NCI-H1105 (cell line): ENCODE measurements at places on chromosomes 12 and 14.

DNA sequence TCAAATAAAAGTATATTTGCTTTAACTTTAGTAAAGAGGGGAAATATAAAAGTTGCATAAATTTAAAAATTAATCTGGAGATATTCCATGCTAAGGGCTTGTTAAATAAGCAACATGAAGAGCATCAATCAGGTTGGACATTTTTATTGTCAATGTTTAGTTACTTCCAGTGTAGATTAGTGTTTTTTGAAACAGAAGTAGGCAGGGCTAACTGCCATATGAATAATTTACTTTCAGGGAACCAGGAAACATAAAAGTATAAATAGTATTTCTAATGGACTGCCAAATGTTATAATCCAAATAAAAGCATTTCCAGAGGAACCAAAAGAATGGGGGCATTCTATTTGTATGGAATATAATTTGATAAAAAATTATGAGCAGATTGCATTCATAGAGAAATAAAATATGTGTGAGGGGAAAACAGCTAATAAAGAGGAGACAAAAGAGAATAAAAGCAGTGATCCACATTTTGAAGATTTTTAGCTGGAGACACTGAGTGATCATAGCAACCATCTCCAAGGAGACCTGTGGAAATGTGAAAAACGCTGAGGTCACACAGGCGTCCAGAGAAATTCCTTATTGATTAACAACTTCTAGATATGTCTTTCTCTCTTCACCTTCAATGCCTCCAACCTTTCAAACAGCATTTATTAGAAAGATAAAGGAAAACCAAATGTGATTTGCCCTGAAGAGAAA, 70.8 kb downstream of the SRGAP1 start:
- DNase-seq = no peak

GRCh38 chr12:13278249-13278787, 81.8 kb downstream of the EMP1 start:
- DNase-seq = peak; percentile 69

GRCh38 chr12:121034616-121035305, 4.3 kb downstream of the OASL start:
- no peak for DNase-seq

- no peak for DNase-seq
Observed at GRCh38 chr12:69822201-69822860, 2.7 kb upstream of the MYRFL start.

DNA sequence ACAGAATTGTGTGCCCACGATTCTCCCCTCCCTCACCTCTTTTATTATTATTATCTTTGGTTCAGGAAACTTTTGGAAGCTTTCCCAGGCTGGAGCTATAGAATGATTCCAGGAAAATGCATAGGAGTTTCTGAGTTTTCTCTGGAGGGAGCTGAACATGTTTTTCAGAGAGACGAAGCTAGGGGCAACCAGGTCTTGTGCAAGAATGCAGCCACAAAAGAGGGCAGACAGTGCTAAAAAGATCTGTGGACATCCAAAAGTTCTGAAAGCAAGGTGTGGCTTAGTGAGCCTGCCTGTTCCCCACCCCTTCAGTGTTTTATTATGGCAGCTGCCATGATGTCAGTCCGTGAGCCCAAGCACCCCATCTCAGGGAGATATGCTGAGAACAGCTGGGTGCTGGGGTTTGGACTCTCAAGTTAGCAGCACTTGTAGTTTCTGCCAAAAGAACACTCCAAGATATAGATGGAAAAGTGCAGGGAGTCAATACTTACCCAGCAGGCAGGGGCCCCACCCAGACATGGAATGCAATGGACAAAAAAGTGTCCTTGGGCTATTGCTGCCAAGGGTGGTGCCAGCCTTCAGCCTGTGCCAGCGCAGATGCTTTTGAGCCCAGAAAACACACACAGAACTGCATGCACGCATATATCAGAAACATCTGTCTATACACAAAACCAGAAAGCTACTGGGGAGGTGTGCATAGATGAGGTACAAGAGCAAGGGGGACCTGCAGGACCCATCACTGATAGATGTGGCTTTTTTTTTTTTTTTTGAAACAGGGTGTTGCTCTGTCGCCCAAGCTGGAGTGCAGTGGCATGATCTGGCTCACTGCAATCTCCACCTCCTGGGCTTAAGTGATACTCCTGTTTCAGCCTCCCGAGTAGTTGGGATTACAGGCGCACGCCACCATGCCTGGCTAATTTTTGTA, 17.0 kb upstream of the IRF2BPL start:
- no peak for DNase-seq

- DNase-seq = no peak
Observed at GRCh38 chr14:100874051-100874410, 29.5 kb downstream of the RTL1 start.

GRCh38 chr12:92533280-92533890, 169.4 kb upstream of the PLEKHG7 start:
- no peak for DNase-seq

GRCh38 chr14:50601394-50601793, 41.4 kb downstream of the ATL1 start:
- DNase-seq = no peak

- DNase-seq = no peak
Observed at GRCh38 chr14:90828642-90829487, 12.6 kb upstream of the TTC7B start.

- no peak for DNase-seq
Observed at GRCh38 chr12:47903927-47904712, 674 bp downstream of the VDR start.

GRCh38 chr12:87320724-87321123, 708.5 kb downstream of the C12orf50 start:
- DNase-seq = no peak

- DNase-seq = no peak
Observed at GRCh38 chr14:91232603-91233002, 11.9 kb downstream of the GPR68 start.

DNA sequence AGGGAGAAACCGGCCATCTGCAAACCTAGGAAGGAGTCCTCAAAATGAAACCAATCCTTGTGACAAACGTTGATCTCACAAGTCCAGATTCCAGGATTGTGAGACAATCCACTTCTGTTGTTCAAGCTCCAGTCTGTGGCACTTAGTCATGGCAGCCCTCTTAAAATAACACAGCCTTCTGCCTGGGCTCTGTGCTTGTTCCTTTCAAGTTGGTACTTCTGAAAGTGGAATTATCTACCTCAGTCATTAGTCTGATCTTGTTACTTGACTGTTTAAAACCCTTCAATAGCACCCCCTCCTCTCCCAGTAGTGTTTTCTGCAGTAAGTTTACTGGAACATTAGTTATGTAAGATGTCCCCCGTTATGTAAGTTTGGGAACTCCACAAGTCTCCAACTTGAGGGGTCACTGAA, 111.0 kb upstream of the HIF1A start:
- no peak for DNase-seq

DNA sequence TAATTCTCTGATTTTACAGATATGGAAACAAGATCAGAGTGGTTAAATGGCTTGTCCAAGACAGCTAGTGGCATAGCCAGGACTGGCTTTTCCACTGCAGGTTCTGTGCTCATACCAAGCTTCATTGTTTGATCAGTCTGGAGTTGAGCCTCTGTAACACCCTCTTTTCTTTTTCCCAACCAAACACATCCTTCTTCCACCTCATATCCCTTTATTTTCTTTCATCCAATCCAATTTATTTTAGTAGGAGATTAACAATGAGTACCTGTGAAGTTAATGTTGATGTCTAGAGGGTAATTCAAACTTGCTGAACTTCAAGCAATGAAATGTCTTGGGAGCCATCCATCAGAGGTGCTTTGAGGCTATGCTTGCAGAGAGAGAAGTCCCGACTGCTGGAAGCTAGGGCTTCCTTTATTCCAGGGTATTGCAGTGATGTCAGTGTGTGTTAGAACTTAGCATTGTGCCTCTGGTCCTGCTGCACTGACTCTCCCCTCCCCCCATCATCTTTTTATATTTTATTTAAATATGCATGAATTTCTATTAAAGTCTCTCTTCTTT, 452.1 kb upstream of the PDE3A start:
- no peak for DNase-seq

DNA sequence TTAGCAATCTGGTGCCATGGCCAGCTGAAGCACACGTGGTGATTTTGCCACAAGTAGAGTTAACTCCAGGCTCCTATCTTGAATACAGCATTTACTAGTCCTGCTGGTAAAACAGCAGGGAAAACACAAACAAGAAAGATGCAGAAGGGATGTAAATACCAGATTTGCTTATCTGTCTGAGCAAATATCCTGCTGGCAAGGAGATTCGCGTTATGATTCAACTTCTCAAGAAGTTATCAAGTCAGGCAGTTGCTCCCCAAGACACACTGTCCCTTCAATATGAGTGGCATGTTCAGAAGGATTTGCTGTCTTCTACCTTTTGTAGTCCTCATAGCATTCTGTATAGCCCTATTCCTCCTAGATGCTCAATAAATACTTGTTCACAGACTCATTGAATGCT, 171.2 kb upstream of the EGLN3 start:
- DNase-seq = no peak

DNA sequence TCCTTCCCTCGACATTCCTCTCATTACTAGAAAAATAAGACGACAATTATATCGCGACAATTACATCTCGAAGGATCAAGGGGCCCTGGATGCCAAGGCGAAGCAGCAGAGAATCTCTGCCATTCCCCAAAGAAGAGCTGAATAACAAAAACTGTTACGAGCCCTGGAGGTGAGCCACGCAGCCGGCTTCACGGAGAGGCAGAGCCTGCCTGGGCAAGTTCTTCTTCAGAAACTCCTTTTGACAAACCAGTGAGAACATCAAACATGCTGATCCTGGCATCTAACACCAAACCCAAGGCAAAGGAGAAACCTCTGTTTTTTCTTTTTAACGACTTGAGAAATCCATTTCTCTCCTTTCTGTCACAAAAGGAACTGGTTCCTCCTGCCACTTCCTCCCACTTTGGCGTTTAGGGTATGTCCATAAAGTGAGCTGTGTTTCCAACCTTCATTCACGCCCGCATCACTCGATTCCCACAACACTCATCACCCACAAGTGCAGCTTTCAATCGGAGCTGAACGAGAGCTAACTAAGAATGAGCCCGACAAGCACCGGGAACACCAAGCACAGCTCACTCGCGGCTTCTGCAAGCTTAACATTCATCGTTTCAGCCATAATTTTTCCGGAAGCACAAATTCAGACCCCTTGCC, 21.5 kb downstream of the CCDC88C start:
- DNase-seq = peak; percentile 69

DNA sequence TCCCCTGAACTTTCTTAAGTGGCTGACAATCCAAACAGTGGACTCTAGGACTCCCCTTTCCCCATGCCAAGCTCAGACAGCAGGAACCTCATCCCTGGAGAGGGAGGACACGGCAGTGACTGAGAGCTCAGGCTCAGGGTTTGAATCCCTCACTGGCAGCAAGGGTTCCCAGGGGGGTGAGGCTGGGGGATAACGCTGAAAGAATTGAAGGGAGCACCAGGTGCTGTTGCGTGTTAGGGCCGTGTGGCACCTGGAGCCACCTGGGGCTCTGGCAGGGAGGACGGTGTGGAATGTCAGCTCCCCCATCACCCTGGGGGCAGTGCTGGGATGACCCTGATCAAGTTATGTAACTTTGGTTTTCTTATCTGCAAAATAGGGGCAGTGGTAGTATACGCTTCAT, 40.1 kb downstream of the ANO2 start:
- DNase-seq = no peak

DNA sequence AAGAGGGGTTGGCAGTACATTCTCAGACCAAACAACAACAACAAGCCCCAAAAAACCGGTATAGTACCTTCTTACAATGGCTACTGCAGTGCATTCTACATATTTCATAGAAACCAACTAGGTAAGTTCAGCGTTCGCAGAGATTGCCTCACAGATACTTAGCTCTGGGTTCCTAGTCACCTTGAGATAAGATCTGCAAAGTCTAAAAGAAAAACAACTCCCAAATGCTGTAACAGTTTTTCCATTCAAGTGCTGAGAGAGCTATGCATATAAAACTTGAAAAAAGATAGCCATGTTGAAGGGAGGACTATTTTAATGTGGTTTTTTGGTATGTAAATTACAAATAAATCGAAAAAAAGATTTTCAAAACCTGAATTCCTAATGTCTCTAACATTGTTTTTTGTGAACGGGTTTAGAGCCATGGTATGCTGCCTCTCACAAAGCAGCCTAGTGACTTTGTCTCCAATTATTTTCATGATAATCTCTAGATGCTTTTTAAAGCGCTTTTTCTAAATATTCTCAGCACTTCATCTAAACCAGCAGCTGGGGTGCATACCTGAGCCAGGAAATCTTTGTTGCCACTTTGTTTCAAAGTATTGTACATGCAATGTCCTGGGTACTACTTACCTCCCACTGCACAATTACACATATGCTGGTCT, 56.6 kb upstream of the CRACR2A start:
- DNase-seq = no peak

DNA sequence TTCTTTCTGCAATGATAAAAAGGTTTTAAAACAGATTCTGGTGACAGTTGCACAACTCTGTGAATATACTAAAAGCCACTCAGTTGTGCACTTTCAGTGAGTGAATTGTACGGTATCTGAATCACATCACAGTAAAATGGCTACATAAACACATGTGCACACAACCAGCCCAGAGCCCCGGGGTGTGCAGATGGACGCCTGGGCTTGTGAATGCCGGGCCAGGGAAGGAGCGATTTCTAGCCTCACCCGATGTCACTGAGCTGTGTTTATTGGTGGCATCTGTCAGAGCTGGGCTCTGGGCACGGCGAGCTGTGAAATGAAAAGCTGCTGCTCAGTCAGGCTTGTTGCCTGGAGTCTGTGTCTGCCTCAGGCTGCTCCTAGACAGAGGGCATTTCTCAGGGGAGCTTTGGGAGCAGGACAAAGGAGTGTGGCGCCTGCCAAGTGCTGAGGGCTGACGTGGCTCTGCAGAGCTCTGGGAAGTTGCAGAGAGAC, 25.9 kb downstream of the RHOF start:
- no peak for DNase-seq

GRCh38 chr14:93183596-93184317, 940 bp downstream of the MOAP1 start:
- DNase-seq = no peak

- peak; percentile 28 for DNase-seq
Observed at GRCh38 chr12:103524238-103524875, 28.6 kb upstream of the C12orf42 start.

DNA sequence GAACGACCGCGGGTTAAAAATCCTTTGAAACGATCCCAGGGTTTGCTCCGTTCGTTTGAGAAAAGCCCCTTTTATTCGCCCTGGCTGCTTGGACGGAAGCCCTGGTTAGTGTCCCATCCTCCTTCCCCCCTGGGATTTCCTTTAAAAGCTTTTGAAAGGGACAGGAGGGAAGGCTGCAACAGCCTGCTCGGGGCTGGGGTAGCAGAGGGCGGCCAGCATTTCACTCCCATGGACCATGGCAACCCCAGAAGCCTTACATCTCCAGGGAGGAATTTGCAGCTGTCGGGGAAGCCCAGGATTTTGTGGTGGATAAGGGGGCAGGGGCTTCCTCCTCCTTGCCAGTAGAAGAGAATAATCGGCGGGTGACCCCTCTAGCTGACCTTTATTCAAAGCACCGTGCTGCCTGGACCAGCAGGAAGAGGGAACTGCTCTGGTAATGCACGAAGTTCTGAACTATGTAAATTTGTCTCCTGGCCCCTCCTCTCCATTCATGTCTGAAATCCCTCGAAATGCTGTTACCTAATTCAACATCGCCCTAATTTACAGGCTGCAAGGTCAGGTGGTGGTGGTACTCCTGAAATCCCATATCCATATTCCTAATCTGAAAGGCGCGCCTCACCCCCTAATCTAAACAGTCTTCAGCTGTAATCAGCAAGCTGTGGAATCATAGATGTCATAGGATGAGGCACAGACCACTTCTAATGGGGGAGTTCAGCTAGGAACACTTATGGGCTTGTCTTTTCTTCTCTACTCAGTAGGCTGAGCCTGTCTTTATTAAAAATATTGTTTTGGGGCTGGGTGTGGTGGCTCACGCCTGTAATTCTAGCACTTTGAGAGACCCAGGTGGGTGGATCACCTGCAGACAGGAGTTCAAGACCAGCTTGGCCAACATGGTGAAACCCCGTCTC, 1.0 kb upstream of the CLIP1 start:
- DNase-seq = peak; percentile 48
